ENCODE measurements at places on chromosomes 6 and 20.

DNA sequence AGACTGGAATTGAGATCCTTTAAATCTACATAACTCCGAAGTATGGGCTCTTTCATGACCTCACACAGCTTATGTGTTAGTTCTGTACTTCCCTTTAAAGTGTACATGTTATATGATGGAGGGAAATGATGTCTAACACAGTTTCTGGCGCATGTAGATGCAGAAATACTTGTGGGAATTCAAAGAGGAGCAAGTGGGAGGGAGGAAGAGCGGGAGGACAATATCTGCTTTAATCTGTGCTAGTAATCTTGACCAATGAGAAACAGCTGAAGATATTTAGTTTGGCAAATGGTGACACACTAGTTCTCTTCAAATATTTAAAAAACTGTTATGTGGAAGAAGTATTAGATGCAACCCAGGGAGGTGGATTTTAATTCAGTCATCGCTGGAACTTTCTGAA lies 62.9 kb upstream of the PLEKHG1 start:
- no peak for DNase-seq

DNA sequence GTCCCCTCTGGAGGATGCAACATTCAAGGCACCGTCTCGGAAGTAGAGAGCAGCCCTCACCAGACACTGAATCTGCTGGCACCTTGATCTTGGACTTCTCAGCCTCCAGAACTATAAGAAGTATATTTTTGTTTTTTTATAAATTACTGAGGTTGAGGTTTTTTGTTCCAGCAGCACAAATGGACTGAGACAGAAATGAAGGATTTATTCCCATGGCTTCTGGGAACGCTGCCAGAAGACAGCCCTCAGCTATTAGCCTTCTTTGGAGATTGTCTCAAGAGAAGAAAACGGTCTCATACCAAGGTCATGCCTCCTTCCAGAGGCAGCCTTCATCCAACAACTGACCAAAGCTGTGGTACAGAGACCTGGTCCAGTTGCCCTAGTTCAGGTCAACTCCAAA lies 85.4 kb downstream of the CHMP4B start:
- no peak for DNase-seq

GRCh38 chr20:49399329-49399728 lies 83.1 kb downstream of the KCNB1 start:
- DNase-seq, result no peak

- DNase-seq, result no peak
Observed at GRCh38 chr6:158680015-158680414, 30.2 kb downstream of the SYTL3 start.

DNA sequence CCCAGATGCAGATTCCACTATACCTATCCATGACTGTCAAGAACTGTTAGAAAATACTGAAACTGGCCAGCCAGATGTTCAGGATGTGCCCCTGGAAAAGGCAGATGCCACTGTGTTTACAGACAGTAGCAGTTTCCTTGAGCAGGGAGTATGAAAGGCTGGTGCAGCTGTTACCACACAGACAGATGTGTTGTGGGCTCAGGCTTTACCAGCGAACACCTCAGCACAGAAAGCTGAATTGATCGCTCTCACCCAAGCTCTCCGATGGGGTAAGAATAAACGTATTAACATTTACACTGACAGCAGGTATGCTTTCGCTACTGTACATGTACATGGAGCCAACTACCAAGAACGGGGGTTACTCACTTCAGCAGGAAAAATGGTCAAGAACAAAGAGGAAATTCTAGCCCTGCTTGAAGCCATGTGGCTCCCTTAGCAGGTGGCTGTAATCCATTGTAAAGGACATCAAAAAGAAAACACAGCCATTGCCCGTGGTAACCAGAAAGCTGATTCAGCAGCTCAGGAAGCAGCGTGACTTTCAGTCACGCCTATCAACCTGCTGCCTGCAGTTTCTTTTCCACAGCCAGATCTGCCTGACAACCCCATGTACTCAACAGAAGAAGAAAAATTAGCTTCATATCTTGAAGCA lies 459.7 kb upstream of the HTR1E start:
- no peak for DNase-seq

GRCh38 chr20:33444797-33445560 lies 1.4 kb upstream of the SNTA1 start:
- DNase-seq, result no peak

DNA sequence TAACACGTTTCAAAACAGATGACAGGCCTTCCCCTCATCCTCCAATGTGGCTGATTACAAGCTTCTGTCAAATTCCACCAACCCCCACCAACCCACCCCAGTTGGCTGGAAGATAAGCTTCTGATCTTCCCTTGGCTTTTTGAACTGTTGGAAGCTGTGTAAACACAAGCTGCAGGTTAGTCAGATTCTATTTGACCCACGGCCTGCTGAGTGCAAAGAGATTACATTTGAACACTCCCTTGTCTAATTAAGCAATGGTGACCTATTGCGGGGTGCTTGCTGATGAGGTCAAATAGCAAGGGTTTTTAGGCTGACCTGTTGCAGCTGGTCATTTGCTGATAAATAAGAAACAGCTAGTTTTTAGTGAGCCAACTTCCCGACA lies 379.7 kb downstream of the BMP2 start:
- DNase-seq, result no peak

DNA sequence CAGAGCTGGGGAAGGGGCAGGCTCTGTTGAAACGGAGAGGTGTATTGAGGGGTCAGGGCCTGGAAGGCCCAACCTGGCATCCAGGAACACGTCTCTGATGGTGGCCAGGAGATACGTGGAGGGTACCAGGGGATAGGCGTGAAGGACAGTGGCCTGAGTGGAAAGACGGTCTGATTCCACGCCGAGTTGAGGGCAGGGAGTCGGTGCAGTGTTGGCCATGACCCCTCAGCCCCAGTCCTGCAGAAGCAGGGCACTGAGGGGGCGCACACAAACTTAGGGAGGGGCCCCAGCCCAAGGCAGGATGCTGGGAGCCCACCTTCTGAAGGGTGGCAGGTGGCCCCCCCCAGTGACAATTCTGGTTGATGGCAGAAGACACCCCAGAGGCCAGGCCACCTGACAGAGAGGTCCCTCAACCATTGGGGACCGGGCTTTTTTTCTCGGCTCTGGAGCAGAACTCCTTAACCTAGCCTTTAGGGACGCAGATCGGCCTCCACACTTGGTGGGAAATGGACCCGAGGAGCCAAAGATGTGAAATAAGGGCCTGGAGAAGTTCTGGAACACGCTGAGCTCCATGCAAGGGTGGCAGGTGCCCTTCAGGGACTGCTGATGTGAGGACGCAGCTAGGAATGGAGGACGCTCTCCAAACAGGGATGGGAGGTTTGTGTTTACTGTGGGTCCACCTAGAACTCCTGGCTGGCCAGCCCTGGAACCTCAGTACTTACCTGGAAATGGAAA lies 91.0 kb downstream of the TMEM242 start:
- no peak for DNase-seq

DNA sequence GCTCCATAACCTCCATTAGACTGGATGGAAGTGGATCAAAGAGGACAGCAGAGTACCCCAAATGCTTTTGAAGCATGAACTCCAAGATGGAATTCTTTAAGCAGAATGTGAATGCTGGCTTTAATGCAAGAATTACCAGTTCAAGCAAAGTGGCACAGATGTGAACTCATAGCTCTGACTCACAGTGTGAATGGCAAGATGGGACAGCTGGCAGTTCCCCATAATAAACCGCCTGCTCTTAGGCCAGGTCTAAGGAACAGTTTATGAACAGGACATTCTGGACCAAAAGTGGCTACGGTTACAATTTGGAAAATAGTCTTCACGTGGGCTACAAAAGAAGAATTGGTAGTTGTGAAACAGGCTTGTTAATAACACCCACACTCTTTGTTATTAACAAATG lies 76.5 kb downstream of the SPTLC3 start:
- no peak for DNase-seq

DNA sequence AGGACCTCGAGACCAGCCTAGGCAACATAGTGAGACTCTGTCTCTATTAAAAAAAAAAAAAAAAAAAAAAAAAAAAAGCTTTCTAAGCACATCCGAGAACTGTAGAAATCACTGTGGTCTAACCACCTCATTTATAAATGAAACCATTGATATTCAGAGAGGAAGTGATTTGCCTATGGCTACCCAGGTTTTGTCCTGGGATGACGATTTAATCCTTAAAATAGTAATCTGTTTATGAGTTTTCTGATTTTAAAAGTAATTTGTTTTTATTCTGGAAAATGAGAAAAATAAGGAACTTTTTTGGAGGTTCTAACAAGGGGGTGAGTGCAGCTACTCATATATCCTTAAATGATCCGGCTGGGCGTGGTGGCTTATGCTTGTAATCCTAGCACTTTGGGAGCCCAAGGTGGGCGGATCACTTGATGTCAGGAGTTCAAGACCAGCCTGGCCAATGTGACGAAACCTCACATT lies 6.5 kb upstream of the BTN3A2 start:
- DNase-seq, result no peak

DNA sequence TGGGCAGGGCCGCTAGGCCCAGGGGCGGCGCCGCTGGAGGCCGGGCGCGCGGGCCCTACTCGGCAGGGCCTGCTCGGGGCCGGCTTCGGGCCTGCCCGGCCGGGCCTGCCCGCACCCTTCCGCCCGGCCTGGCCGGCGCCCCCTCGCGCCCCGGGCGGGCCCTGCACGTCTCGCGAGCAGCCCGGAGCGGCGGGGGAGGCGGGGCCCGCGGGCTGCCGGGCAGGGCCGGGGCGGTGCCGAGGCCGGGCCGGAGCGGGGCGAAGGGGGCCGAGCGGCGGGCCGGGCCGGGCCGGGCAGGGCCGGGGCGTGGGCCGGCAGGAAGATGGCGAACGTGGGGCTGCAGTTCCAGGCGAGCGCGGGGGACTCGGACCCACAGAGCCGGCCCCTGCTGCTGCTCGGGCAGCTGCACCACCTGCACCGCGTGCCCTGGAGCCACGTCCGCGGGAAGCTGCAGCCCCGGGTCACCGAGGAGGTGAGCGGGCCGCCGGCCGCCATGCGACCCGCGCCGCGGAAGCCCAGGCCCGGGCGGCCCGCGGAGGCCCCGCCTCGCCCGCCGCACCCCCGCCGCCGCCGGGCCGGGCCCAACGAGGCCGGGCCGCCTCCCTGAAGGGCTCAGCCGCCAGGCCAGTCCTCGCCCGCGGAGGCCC lies at the start of gene NPEPL1:
TSS of gene NPEPL1 (plus strand) at position 222 of the 647 bp plus-strand sequence. CDS start at position 323, 101 bp downstream.
- peak; percentile 20 for DNase-seq

DNA sequence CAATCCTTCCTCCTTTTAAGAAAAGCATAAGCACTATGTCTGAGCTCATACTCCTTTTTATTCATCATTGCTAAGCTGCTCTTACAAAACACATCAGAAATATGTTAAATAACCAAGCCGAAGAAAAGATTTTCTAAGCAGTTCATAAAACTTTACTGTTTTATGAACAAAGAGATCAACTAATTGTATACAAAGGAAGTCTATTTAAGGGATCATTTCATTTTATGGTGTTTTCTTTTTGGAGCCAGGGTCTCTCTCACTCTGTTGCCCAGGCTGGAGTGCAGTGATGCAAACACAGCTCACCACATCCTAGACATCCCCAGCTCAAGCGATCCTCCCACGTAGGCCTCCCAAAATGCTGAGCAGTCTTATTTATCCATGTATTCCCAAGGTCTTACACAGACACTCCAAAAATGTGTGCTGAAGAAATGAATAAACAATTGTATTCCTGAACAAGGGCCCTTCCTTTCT lies 9.3 kb downstream of the NUDT3 start:
- no peak for DNase-seq

DNA sequence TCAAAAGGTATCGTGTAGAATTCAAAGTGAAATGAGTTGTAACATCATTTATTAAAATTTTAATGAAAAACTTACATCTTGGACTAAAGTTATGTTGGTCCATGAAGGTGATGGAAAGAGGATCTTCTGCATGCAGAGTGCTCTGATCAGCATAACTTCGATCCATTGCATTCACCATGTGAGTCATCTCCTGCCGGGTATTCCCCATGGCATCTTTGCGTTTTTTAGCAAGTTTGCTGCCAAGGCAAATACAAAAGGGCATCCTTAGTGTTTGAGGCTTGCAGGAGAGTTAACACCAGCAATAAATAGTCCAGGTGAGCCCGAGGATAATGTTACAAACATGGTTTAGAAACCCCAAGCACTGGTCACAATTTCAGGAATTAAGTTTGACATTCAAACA lies 104.2 kb upstream of the THEMIS start:
- DNase-seq, result no peak

DNA sequence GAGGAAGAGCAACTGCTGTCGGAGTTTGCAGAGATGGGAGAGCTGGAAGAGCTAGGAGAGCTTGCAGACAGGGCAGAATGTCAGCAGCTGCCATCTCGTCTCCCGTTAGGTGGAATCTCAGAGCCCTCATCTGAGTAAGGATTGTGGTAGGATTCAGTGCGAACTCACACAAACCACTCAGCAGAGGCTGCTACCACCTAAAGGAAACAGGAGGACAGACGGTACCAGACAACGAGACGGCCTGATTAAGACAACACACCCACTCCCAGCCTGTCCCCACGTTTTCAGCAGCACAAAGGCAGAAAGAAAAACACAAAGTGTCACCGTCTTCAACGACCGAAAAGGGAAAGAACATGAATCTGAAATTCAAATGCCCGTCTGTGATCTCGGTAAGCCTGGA lies 4.1 kb downstream of the LEMD2 start:
- DNase-seq, result no peak

DNA sequence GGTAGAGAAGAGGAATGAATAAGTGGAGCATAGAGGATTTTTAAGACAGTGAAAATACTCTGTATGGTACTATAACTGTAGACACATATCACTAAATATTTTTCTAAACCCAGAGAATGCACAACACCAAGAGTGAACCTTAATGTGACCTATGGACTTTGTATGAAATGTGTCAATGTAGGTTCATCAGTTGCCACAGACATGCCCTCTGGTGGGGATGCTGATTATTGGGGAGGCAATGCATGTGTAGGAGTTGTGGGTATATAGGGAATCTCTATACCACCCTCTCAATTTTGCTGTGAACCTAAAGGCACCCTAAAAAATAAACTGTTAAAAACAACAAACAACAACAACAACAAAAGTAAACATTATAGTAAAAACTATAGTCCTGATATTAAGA lies 293.7 kb downstream of the RNF144B start:
- no peak for DNase-seq

GRCh38 chr20:22716821-22717351 lies 132.5 kb upstream of the FOXA2 start:
- DNase-seq, result no peak

- no peak for DNase-seq
Observed at GRCh38 chr6:75893058-75893775, 144.2 kb downstream of the MYO6 start.

GRCh38 chr6:132590362-132590761 lies 821 bp upstream of the TAAR5 start:
- no peak for DNase-seq

DNA sequence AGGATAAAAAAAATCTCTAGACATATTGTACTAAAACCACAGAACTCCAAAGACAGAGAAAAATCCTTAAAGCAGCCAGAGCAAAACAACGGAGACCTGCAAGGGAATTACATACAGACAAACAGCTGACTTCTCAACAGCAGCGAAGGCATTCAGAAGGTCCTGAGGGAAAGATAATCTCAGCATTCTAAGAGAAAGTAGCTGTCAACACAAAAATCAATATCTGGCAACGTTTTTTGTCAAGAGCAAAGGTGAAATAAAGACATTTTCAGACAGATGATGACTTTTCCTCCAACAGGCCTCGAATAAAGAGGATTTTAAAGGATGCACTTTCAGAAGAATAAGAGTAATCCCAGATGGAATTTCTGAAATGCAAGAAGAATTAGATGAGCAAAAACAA lies 6.1 kb upstream of the SCGN start:
- no peak for DNase-seq

Data from hippocampal formation (tissue), 2 donors.